ENCODE measurements at places on chromosomes 2 and 18.

GRCh38 chr2:211103989-211104388 lies 547.6 kb downstream of the CPS1 start:
- DNase-seq, result no peak

- no peak for DNase-seq
These were observed 1308.7 kb upstream of the FAM98A start for GRCh38 chr2:34907812-34908211.

GRCh38 chr18:22074282-22075070 lies 94.9 kb upstream of the GATA6 start:
- DNase-seq, result no peak

DNA sequence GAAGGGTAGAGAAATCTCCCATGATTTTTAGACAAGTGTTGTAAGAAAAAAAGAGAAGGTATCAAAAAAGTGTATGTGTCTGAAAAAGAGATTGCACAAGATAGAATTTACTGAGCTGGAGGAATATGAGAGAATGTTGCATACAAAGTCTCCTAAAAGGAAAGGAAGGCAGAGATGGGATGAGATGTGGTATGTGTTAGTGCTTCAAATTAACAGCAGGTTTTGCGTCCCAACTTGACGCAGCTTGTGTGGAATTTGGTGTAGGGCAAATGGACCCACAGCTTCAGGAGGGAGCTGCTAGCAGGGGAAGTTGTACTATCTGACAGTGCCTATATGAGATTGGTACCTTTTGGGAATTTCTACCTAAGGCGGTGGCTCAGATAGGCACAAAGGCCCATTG lies 9.0 kb upstream of the RASGRP3 start:
- no peak for DNase-seq

DNA sequence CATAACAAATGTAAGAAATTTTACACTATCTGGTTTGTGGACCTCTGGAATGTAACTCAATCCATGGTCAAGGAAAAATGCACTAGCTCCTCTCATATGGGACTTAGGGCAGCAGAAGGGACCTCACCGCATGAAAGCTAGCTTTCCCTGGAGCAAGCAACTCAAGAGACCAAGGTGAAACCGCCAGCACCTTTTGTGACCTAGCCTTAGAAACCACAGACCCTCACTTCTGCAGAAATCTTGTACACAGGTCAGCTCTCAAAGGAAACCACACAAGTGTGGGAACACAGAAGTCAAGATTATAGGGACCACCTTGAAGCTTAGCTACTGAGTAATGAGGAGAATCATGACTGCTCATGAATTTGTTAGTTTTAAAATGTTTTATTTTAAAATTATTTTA lies 222.5 kb downstream of the DLGAP1 start:
- no peak for DNase-seq

- peak; percentile 45 for DNase-seq
These were observed 103.8 kb downstream of the GAREM1 start for GRCh38 chr18:32366586-32367538.

DNA sequence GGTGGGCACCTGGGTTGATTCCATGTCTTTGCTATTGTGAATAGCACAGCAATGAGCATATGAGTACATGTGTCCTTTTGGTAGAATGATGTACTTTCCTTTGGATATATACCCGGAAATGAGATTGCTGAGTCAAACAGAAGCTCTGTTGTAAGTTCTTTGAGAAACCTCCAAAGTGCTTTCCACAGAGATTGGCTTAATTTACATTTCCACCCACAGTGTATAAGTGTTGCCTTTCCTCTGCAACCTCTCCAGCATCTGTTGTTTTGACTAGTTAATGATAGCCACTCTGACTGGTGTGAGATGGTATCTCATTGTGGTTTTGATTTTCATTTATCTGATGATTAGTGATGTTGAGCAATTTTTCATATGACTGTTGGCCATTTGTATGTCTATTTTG lies 194.8 kb downstream of the ZNF804A start:
- no peak for DNase-seq

GRCh38 chr2:28297531-28297930 lies 95.1 kb upstream of the FOSL2 start:
- no peak for DNase-seq

GRCh38 chr2:150426315-150426714 lies 61.2 kb downstream of the RND3 start:
- no peak for DNase-seq

GRCh38 chr2:128354161-128354560 lies 35.5 kb upstream of the HS6ST1 start:
- DNase-seq, result no peak

DNA sequence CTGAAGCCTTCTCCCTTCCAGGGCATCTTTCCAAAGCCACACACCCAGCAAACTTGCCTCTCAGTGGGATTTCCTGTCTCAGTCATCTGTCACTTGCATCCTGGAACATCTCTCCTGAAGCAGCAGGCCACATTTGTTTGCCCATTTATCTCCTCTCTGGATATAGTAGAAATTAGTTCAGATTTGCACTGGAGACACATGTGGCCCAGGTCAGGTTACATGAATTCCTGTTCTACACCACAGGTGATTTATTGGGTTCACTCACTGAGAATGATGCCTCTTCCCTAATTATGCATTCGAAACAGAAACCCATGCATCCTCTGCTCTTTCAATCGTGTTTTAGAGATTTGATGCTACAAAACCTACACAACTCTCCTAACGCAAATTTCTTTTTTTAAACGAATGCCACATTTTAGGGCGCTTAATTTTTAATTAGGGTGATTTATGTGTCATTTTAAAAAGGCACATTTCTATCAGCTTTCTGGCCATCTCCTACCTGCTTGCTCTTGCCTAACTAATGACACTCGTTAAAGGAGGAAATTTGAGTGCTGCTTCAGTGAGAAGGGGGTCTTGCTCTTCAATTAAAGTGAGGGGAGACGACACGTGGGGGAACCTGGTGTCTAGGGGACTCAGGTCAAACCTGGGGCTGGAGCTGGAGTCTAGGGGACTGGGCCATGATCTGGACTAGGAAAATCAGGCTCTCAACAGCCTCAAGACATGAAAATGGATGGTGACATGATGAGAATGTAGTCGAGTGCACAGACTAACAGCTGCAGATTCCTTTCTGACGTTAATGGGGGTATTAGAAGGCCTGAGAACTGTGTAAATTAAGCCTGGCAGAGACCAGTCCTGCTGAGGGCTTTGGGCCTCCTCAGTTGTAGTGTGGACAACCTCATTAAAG lies 221.4 kb downstream of the CLIP4 start:
- DNase-seq, result no peak

DNA sequence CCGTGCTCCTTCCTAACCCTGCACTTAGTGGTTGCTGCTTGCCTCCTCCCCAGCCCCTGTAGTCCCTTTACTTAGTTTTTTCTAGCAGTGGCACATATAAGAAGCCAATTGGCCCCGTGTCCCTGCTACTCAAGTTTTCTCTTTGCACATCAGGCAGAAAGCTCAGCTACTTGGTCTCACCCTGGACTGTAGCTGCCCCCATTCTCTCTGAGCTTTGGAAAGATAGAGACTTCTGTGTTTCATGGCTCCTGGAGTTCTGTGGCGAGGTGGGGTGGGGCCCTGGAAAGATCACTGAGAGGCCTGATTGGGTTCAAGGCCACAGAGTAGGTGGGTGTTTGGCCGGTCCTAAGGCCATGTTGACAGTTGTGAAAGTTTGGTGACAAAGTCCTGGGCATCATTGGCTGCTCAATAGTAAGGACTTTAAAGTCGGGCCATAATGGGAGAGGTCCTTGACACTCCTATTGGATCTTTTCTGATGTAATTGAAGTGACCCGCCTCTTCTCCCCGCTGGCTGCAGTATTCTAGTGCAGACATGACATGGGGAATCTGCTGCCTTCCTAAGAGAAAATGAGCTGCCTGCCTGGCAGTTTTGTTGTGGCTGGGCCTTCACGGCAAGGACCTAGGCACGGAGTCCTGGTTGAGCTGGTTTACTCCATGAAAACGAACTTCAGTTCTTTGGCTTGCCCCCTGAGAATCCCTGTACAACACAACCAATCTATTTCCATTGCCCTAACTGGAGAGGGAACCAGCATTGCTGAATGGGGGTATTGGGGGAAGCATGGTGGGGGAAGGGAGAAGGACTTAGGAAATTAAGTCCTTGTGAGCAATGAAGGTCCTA lies 26.2 kb upstream of the CYP27A1 start:
- DNase-seq, result no peak

DNA sequence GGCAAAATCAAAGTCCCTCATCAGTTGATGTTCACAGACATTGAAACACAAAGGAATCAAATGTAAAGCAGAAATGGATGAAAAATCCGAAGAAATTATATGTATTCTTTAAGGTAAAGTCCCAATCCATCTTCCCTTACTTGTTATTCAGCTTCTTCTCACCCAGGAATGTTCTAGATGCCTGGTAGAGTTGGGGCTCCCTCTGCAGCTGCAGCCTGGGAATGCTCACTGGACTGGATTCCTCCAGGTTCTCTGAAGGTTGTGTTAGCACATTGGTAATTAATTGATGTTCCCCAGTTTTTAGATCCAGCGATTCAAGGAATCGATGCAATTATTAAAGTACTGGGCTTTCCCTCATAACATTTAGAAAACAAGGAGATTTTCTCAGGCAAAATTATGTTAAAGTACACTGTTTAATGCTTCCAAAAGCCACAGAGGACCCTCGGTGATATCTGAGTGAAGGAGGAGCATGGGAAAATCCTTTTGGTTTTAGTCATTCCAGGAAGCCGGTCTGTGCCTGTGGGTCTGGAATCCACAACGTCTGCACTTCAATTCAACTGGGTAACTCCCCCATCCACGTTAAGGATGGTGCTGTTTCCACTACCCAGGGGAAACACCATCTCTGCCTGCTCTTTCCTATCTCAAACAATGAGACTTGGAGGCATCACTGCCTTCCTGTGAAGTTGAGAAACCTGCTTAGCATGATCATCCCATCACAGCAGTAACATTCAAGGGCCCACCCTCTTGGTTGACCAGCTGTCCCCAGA lies 22.0 kb downstream of the NTSR2 start:
- no peak for DNase-seq

- DNase-seq, result no peak
These were observed 127.5 kb downstream of the LAMA3 start for GRCh38 chr18:23816740-23817139.

GRCh38 chr2:53519918-53520841 lies 247.4 kb upstream of the CHAC2 start:
- DNase-seq, result no peak

- no peak for DNase-seq
These were observed 892 bp downstream of the CELF4 start for GRCh38 chr18:37564711-37565100.

- DNase-seq, result no peak
These were observed 422.1 kb downstream of the PARD3B start for GRCh38 chr2:204967199-204967960.

- DNase-seq, result no peak
These were observed 81.8 kb upstream of the ADAM23 start for GRCh38 chr2:206361407-206362045.

DNA sequence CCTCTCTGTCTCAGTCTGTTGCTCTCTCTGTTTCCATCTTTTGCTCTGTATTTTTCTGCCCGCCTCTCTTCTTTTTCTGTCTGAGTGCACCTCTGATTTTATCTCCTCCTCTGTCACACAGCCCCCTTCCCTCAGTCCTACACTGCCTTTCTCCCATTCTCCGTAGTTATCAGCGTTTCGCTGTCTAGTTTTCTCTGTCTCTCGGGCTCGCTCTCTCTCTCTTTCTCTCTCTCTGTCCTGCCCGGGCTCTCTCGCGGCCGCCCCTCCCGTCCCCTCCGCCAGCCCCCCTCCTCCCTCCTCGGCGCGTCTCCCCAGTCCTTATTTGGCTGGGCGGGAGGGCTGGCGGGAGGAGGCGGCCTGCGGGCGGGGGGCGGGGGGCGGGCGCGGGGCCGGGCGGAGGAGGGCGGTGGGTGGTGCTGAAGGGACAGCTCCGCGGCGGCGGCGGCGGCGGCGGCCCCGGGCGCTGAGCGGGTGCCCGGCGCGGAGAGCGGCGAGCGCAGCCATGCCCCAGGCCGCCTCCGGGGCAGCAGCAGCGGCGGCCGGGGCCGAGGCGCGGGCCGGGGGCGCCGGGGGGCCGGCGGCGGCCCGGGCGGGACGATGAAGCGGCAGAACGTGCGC lies at the start of gene KCNK3:
Gene KCNK3, plus strand, starts transcription at position 444 of the 618 bp plus-strand sequence. Its CDS starts 154 bp downstream, at position 598.
- DNase-seq, result no peak

DNA sequence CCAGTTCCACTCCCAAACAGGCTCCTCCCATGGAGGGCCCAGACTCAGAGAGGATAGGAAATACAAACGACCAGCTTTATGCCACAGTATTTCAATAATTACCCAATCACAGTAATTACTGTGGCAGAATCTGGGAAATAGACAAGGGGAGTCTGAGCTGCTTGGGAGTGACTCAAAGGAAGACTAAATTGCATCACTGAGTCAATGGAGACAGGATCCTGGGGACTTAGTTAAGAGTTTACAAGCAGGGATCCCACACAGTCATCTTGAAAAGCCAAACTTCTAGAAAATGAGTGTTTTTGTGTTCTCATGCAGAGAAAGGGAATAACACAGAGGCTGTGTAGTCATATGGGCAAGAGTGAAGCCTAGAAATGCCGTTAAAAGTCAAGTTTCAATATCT lies 1142.1 kb downstream of the CNTNAP5 start:
- DNase-seq, result peak; percentile 18

DNA sequence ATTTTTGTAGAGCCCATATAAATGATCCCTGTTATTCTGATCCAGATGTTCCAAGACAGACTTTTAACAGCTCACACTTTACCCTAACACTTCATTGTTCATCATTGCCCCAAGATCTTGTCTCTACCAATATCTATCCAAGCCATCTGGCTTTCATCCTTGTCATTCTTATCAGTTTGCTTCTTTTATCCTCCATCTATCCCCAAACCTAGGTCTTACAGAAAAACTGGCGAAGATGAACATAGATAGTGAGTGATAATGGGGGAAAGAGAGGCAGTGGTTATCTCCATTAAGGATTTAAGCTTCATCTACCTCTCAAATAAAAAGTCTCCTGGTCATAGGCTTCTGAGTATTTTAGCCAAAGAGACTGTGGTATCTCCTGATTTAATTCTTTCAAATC lies 89.5 kb downstream of the DHRS9 start:
- no peak for DNase-seq

DNA sequence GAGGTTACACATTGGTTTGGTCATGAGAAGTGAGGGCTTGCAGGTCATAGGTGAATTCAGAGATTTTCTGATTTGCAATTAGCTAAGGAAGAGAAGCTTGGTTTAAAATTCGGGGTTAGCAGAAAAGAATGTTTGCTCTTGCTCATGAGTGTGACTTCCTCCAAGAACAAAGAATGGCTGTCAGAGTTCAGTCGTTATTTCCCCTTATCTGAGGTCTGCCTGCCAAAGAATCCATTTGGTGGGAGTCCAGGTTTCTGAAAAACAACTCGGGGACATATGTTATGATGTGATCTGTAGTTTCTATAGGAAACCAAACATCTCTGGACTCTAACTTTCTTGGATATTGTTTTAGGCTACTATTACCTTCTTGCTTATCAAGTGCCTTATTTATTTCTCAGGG lies 3.2 kb upstream of the UGT1A6 start:
- DNase-seq, result no peak

DNA sequence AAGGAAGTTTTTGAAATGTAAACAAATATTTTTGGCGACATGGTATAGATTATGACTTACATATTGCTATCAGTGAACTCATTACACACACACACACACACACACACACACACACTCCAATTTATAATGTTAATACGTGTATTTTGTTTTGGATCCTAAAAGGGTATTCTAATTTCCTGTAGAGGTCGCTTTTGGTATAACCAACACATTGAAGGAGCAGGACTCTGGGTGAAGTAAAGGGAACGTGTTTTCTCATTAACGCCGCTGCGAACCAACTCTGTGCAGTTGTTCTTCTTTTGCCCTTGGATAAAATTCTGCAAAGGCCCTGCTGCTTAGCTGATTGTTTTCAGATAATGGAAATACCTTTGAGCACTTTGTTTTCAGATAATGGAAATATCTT lies 190.4 kb downstream of the PMAIP1 start:
- no peak for DNase-seq

Measured in fibroblast of skin of left quadriceps (primary cell).